ENCODE measurements at places on chromosomes 6 and 20.

DNA sequence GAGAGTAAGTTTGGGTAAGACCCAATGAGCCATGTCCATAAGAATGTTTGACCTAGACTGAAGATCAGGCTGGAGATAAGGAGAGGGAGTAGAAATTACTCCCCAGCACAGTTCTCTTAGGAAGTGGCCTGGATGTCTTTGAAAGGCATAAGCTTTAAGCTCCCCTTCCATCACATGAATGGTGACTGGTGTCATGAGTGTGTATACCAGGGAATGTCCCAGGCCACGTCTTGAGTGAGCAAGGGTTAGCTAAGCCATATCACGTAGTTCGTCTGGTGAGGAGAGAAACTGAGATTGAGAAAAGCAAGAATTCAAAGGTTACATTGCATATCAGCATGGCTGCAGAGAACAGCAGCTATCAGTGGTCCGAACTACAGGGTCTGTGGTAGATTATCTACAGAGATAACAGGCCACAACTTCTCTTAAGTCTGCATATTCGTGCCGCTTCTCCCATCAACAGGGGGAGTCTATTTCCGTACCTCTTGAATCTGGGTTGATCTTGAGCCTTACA is 60.1 kb upstream of the BMP2 start:
- DNase-seq: no peak

GRCh38 chr6:53887316-53887715 is 92.5 kb downstream of the LRRC1 start:
- no peak for DNase-seq

- DNase-seq: no peak
Observed at GRCh38 chr6:127547904-127548649, 28.9 kb upstream of the C6orf58 start.

- DNase-seq: no peak
Observed at GRCh38 chr6:4320860-4321259, 185.5 kb upstream of the ECI2 start.

- DNase-seq: no peak
Observed at GRCh38 chr6:72844614-72845013, 222.8 kb downstream of the KCNQ5 start.

- DNase-seq: no peak
Observed at GRCh38 chr6:142323377-142323776, 21.6 kb downstream of the ADGRG6 start.

GRCh38 chr20:44746367-44747165 is 901 bp downstream of the KCNK15 start:
- DNase-seq: no peak

GRCh38 chr20:50584687-50585086 is 74.5 kb downstream of the PTPN1 start:
- DNase-seq: no peak

GRCh38 chr20:47558295-47559066 is 56.8 kb downstream of the NCOA3 start:
- no peak for DNase-seq

GRCh38 chr20:52972190-52972937 is at the start of gene TSHZ2:
Gene TSHZ2 (plus strand): TSS chr20:52972358. CDS start chr20:52973294, 936 bp downstream.
- peak; percentile 66 for DNase-seq

GRCh38 chr20:58243653-58244410 is 15.4 kb upstream of the ANKRD60 start:
- no peak for DNase-seq

- no peak for DNase-seq
Observed at GRCh38 chr6:107867302-107867615, 43.1 kb upstream of the SCML4 start.

DNA sequence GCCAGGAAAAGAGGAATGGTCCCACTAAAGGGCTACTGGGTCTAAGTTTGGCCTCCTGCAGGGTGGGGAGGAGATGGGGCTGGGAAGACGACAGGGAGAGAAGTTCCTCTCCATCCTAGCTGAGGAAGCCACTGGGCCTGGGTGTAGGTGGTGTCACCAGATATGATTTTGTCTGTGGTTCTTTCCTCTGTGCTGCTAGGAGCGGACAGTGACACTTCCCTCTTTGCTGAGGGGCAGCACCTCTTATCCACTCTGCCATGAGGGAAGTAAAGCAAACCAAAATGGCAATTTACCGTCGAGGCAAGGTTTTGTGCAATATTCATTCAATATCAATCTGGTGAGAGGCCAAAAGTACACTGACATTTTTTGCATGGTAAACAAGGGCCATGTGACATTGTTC is 33.0 kb upstream of the NR2E1 start:
- no peak for DNase-seq

DNA sequence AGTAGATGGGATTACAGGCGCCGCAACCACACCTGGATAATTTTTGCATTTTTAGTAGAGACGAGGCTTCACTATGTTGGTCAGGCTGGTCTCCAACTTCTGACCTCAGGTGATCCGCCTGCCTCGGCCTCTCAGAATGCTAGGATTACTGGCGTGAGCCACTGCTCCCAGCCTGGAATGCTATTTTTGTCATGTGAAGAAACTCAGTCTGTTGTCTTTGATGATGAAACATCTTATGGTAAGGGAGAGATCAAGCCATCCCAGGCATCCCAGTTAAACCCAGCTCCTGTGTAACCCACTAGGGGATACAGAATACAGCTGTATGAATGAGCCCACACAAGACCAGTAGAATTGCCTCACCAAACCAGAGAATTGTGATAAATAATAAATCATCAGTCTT is 83.6 kb upstream of the RBM24 start:
- DNase-seq: no peak

- no peak for DNase-seq
Observed at GRCh38 chr6:162887981-162888689, 160.4 kb downstream of the PACRG start.

GRCh38 chr6:17721671-17722070 is 14.9 kb upstream of the NUP153 start:
- no peak for DNase-seq

- DNase-seq: no peak
Observed at GRCh38 chr6:25173246-25173645, 105.9 kb upstream of the CARMIL1 start.

DNA sequence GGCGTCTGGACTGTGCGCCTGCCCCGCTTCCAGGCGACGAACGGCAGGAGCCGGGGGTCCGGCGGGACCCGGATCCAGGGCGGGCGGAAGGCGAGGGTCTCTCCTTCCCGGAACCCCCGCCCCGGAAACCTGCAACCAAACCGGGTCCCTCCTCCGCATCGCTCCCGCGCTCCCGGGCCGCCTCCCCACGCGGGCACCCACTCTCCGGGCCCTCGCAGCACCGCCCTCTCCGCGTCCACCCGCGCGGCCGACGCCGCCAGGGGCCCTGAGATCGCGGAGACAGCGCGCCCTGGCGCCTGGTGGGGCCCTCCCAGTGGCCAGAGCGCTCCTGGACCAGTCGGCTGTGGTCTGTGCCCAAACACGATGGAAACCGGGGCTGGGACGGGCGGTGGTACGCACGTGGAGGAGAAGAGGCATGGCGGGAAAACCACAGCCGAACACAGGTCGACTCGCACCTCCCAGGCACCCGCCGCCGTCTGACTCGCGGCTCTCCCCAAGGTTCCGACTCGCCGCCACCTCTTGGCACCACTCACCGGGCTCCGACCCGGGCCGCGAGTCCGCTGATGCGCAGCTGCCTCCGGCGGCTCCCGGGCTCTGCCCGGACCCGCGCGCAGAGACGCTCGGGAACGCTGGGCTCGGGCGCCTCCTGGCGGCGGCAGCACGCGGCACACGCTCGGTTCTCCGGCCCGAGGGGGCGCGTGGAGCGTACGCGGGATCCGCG is 7.9 kb downstream of the NKX2-2 start:
- peak; percentile 71 for DNase-seq

DNA sequence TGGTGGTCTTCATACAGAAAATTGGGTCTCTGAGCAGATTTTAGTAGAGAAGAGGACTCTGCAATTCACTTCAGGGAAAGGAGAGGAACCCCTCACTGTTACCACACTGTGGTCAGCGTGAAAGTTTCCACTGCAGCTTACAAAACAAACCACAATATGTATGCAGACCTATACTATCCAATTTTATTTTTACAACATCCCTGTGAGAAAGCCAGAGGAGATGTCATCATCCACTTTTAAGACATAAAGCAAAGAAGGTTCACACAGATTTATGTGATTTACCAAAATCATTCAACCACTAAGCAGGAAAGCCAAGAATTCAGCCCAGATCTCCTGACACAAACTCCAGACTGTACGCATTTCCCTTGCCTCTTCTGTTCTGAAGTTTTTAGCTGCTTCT is 442.4 kb downstream of the FRK start:
- no peak for DNase-seq

DNA sequence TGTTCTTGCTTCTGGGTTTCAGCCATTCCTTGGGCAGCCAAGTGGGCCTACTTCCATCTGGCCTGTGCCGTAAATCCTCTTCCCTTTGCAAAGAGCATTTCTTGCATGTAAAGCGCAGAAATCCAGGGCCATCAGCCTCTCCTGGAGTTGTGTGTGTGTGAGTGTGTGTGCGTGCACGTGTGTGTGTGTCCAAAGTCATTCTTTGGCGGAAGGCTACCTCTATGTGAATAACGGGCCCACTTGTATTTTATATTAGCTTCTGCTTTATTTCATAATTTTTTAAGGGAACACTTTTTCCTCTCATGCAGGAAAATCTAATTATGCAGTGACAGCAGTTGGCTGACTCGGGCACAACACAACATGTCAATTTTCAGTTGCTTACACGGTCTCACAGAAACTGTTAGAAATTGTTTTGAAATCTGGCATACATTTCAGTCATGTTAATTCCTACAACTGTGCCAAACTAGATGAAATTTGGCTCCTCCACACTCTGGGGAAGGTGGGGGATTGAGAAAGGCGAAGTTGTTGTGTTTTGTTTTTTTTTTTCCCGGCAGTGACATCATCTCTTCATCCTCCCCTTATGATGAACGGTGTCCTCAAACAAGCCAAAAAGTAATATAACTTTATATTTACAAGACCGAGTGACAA is 223.7 kb upstream of the TSHZ2 start:
- DNase-seq: no peak

DNA sequence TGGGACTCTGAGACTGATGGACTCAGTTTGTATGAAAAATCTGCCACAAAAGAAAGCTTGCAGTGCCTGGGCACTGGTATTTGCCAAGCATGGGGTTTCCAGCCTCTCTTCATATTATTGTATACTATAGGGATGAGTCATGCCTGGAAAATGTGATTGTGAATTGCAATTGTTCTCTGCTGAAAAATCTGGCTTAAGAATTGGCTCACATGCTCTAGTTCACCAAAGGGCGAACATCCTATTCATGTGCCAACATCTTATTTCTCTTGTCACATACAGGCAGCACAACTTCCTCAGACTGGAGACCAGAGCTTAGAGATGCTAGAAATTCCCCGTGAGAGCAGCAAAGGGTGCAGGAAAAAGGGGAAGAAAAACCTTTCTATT is 103.6 kb upstream of the KCNK16 start:
- no peak for DNase-seq

DNA sequence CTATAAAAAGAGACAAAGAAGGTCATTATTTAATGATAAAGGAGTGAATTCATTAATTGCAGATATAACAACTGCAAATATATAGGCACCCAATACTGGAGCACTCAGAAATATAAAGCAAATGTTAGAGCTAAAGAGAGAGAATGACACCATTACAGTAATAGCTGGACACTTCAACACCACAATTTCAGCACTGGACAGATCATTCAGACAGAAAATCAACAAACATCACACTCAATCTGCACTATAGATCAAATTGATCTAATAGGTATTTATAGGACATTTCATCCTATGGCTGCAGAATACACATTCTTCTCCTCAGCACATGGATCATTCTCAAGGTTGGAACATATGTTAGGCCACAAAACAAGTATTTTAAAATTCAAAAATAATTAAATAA is 72.7 kb downstream of the MAP7 start:
- no peak for DNase-seq

DNA sequence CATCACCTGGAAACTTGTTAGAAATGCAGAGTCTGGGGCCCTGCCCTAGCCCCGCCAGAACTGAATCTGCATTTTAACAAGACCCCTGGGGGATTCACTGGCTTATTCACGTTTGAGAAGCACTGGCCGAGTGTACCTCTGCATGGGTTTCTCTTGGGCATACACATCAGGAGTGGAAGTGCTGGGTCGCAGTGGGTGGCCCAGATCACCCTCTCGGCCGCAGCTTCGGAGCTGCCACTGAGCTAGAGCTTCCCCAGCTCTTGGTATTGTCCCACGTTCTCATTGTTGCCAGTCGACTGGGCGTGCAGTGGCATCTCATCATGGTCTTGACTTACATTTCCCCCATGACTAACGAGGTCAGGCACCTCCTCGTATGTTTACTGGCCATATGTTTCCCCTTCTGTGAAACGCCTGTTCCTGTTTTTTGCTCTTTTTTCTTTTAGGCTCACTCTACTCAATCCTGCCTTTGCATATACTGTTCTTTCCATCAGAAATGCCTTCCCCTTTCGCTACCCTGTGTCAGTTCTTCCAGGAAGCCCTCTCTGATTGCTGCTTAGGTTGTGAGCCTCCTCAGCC is 3.0 kb upstream of the DLGAP4 start:
- DNase-seq: no peak

GRCh38 chr20:17189976-17190695 is 36.7 kb upstream of the PCSK2 start:
- DNase-seq: no peak

DNA sequence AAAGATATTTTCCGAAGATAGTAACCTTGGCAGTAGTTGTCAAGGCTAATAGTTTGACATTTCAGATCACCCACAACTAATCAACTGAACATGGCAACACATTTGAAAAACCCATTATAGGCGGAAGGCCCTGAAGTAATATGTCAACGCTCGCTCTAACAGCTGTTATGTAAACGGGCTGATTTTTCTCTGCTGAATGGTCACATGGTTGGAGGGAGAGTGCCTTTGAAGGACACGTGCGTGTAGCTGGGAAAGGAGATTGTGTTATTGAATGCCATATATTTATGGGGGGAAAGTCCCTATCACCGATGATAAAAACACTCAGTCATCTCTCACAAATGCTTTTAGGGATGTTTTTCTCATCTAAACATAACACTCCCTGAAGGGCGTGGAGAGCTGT is 160.0 kb upstream of the RALGAPA2 start:
- no peak for DNase-seq

- no peak for DNase-seq
Observed at GRCh38 chr6:121670511-121670910, 235.1 kb downstream of the GJA1 start.

Measured in CD4-positive, alpha-beta T cell treated with Interferon alpha-2 for 1 hour (primary cell).